Activated naive CD4-positive, alpha-beta T cell treated with anti-CD3 and anti-CD28 coated beads, Interleukin-2, amount 50 U/mL, for 72 hours (primary cell): ENCODE measurements at places on chromosomes 12 and 14. TPM values are rescaled to one million over a fixed set of nuclear protein-coding genes. Genes with fewer than 3 reads are reported as not detected.

DEPDC4 gene
- 6.7 TPM for total RNA-seq

PMCH gene
- 0.35 TPM for total RNA-seq

B4GALNT1 gene
- total RNA-seq = 3.2 TPM

RAPGEF3 gene
- 1.1 TPM for total RNA-seq

GLIPR1L1 gene
- not detected for total RNA-seq
